Substantia nigra (tissue), 51 donors: ENCODE measurements at places on chromosomes 7 and 10.

DNA sequence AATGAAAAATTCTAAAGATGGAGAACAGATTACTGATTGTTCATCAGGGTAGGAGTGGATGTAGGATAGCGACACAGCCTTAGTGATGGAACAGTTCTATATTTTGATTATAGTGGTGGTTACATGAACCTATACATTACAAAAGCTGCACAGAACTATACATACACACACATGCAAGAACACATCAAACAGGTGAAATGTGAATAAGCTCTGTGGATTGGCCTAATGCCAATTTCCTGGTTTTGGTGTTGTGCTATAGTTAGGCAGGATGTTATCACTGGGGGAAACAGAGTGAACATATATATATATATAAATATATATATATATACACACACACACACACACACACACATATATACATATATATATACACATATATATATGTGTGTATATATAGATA is 76.4 kb upstream of the PIK3CG start:
- no peak for DNase-seq

GRCh38 chr10:34644224-34644623 is 170.9 kb downstream of the PARD3 start:
- no peak for DNase-seq

- DNase-seq = no peak
Observed at GRCh38 chr10:100774223-100774622, 28.8 kb downstream of the PAX2 start.

DNA sequence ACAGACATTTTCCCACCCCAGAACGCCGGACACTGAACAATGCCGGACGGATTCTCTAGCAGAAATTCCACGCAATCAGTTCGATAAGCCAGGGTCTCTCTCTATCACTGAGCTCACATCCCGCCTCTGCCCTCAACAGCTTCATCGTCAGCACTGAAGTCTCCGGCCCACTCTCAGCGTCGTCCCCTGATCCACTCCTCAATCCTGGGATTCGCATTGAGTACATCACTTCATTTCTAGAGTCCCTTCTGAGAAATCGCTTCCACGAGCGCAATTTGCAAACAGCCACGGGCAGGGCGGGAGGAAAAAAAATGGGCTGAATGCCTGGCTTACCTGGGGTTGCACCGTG is 365 bp downstream of the YME1L1 start:
- peak; percentile 35 for DNase-seq

GRCh38 chr7:84565345-84566074 is 370.9 kb upstream of the SEMA3A start:
- no peak for DNase-seq

GRCh38 chr7:18145160-18145559 is 117.5 kb upstream of the PRPS1L1 start:
- no peak for DNase-seq

DNA sequence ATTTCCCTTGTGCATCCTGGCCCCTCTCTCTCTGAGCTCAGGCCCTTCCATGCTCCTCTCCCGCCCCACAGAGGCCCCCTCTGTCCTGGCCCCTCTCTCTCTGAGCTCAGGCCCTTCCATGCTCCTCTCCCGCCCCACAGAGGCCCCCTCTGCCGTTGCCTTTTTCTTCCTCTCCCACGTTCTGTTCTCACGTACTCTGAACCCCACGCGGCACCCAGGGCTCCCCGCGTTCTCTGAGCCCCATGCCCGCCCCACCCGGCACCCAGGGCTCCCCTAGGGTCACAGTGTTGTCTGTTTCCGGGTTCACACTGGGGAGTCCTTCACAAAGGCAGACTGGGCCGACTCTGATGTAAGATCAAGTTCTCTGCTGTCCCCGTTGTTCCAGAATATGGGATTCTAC is 336.8 kb downstream of the DNAJB6 start:
- no peak for DNase-seq
